Activated CD8-positive, alpha-beta memory T cell treated with anti-CD3 and anti-CD28 coated beads for 1 hour (primary cell): ENCODE measurements at places on chromosomes 3 and 15.

- no peak for DNase-seq
These were observed 10.9 kb downstream of the KCNAB1 start for GRCh38 chr3:156131241-156131640.

- DNase-seq, result no peak
These were observed 12.2 kb upstream of the SACM1L start for GRCh38 chr3:45677033-45677446.

DNA sequence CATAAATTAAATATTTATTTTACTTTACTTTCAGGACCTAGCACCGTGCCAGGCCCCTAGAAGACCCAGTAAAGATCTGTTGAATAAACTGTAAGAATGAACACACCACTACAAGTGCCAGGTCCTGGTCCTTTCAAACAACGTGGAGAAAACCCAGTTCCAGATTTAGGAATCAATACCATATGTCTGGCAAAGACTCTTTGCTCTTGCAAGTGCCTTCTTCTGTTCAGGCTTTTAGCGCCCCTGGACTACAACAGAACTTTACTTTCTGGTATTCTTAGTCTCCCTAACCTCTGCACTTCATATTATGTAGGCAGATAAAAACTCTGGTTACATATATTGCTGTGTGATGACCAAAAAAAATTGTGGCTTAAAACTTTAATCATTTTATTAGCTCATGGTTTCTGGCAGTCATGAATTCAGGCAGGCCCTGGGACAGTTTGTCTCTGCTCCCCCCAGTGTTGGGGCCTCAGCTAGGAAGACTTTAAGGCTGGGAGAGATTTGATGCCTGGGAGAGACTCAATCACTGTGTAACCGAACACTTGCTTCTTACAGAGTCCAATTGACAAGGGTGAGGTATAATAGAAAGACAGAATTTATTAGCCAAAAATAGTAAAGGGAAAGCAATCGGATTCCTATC is 2.9 kb upstream of the PSMA4 start:
- DNase-seq, result no peak

DNA sequence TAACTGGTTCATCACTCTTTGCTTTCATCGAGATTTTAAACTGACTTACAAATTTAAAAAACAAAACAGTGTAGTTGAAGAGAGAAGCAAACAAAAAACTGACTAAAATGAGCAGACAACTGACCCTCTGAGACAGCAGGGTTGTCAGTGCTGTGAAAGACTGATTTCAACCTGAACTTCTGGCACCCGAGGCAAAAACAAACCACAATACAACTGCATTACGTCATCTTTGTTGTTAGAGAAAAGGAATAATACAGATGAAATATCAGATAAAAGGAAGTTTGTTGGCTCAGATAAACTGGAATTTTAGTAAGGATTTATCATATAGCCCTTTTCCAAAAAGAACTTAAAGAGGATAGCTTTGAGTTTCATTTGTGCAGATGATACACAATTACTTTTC is 51.1 kb downstream of the PARP15 start:
- no peak for DNase-seq

DNA sequence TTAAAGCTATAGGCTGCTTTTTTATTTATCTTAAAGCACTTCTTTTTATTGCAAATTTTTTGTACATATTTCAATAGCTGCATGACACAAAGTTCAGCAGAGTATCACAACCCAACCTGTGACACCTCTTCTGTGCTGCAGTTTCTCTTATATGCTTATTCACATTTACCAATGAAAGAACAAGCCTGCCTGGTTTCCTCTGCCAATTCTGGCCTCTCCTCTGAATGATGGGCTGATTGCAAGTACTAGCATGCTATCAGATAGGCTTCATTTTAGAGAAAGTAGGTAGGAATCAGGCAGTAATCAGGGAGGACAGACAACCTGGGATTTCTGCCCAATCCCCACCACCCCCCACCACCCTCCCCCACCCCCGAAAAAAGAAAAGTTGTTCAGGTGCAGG is 26.6 kb downstream of the ACKR4 start:
- no peak for DNase-seq

DNA sequence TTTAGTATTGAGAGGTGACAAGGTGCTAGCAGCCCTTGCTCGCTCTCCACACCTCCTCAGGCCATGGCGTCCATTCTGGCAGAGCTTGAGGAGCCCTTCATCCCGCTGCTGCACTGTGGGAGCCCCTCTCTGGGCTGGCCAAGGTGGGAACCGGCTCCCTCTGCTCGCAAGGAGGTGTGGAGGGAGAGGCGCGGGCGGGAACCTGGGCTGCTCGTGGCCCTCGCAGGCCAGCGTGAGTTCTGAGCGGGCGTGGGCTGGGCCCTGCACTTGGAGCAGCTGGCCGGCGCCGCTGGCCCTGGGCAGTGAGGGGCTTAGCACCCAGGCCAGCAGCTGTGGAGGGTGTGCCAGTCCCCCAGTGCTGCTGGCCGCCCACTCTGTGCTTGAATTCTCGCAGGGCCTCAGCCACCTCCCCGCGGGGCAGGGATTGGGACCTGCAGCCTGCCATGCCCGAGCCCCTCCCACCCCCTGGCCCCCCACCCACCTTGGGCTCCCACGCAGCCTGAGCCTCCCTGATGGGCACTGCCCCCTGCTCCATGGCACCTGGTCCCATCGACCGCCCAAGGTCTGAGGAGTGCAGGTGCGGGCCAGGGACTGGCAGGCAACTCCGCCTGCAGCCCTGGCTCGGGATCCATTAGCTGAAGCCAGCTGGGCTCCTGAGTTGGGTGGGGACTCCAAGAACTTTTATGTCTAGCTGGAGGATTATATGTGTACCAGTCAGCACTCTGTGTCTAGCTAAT is 785.2 kb downstream of the DIPK2A start:
- no peak for DNase-seq
